ENCODE measurements at places on chromosomes 2 and 18. TPM values are rescaled to one million over a fixed set of nuclear protein-coding genes. Genes with fewer than 3 reads are reported as not detected.

DNA sequence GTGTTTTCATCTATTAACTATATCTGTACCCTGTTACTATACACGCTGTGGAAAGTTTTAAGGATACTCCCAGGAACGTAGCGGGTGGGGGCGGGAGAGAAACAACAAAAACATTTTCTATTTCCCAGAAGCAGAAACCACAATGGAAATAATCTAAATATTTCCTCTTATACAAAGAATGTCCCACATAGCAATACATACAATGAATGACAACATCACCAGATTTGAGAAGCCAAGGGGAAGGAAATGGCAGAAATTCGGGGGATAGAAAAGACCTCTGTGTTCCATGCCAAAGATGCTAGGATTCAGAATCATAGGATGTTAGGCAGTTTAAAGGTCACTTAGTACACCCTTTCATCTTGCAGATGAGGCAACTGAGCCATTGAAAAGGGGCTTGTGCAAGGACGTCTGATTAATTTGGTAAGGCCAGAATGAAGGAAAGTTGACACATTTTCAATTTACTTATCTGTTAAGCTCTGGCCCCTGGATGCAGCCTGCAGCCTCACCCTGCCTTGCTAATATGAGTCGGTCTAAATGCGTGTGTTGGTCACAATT lies 41.1 kb upstream of the SCYGR1 start:
- no peak for DNase-seq

GRCh38 chr18:62632788-62633455 lies 82.4 kb upstream of the PHLPP1 start:
- no peak for DNase-seq

TUBA3D gene
- not detected for total RNA-seq

RAMP1 gene
- total RNA-seq: 36.5 TPM

Measured in HT-29 (cell line).